Lower lobe of right lung (tissue), 2 donors: ENCODE measurements at places on chromosomes 1 and 21. TPM values are rescaled to one million over a fixed set of nuclear protein-coding genes. Genes with fewer than 3 reads are reported as not detected.

RIPPLY3 gene
- 0.44 TPM for total RNA-seq

PERM1 gene
- not detected for total RNA-seq

GJA5 gene
- 44.5 TPM for total RNA-seq

FCRL4 gene
- not detected for total RNA-seq

PTAFR gene
- 52.8 TPM for total RNA-seq

NHLH1 gene
- total RNA-seq = 0.15 TPM

RAD54L gene
- 1.7 TPM for total RNA-seq

C8A gene
- not detected for total RNA-seq

DNA sequence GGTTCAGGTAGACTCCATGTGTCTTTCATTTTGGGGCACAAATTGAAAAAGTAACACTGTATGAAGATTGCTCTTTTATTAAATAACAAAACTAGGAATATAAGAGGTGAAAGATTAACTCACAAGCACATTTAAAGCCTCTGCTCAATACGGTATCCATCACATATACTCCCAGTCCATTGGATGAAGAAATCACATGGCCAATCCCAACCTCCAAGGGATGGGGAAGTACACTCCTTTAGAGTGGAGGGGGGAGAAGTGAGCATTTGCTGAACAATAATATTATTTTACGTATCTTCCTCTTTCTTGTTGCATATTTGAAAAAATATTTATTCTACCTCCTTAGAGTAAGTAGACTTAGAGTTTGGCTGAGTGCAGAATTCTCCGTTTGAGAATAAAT, 316.5 kb downstream of the LMX1A start:
- no peak overlapping the region for H3K27ac ChIP-seq
- no peaks in the 10 kb centered on the region for H3K4me1 ChIP-seq
- no peak for DNase-seq

DNA sequence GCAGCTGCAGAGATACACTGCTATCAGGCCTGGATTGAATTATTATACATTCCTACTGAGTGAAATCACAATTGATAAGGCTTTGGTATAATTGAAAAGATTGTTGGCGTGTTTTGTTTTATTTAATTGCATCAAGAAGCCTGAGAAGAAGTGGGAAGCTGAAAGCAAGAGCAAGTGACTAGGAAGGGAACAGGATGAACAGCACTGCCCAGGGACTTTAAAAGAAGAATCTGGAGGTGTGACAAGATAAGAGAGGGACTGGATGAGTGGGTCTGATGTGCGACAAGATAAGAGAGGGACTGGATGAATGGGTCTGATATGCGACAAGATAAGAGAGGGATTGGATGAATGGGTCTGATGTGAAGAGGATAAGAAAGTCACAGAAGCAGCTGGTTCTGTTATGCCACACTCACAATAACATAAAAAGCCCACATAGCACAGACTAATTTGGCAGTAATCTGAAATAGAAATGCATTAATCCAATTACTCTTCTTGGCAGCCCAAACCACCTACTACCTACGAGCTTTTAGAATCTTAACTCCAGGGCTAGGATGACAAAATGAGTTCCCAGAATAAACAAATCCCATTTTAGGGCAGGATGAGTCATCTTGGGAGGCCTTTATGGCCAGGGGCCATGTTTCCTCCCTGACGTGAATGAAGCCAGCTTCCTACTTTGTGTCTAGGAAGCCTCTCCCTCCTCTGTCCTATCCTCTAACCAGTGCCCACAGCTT, 129.7 kb downstream of the DUSP10 start:
- H3K27ac ChIP-seq = no peak overlapping the region
- DNase-seq = no peak
- H3K4me1 ChIP-seq = peaks cover 12% of the 10 kb centered on the region

- DNase-seq = no peak
- no peaks in the 10 kb centered on the region for H3K4me1 ChIP-seq
- H3K4me3 ChIP-seq = no peak overlapping the region
- no peaks in the 10 kb centered on the region for H3K27me3 ChIP-seq
Measured at GRCh38 chr21:44614161-44614631, 2.3 kb downstream of the KRTAP10-8 start.

GRCh38 chr1:38047603-38048141, 1.1 kb upstream of the POU3F1 start:
- H3K27me3 ChIP-seq = peaks cover 47% of the 10 kb centered on the region
- H3K4me1 ChIP-seq = peaks cover 28% of the 10 kb centered on the region
- H3K27ac ChIP-seq = no peak overlapping the region
- H3K36me3 ChIP-seq = no peaks in the 10 kb centered on the region

DNA sequence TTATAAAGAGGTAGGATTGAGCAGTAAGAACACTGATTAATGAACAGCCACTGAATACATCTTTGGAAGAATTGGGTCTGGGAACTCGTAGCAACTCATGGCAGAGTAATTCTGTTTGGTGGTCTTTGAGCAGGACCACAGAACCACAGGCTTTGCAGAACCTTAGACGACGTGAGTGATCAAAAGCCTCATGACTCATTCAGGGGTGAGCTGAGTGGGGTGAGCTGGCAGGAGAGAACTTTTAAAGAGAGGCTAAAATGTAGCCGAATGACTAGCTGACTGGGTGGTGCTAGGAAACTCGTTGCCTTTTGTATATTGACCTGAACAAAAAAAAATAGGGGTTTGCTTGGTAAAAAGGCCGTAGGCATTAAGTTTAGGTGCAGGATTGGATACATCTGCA, 313.8 kb downstream of the TGFB2 start:
- no peaks in the 10 kb centered on the region for H3K27me3 ChIP-seq
- no peaks in the 10 kb centered on the region for H3K36me3 ChIP-seq
- H3K4me3 ChIP-seq = no peak overlapping the region
- H3K4me1 ChIP-seq = no peaks in the 10 kb centered on the region
- H3K27ac ChIP-seq = no peak overlapping the region

DNA sequence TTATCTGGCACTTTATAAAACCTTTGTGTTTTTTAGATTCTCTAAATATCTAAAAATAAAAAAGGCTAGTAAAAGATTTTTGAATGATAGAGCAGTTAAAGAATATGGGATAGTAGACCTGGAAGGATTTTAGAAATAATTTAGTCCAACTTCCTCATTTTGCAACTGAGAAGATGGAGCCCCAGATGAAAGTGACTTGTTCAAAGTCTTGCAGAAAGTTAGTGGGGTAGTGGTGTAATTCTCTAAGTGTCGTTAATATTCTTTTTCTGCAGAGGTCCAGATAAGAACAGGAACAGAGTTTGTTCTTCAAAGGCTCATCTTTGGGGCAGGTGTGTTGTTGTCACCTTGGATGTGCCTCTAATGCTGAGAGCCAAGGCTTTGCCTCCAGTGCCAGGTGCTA, 159.5 kb downstream of the DISC1 start:
- no peaks in the 10 kb centered on the region for H3K36me3 ChIP-seq
- no peak for DNase-seq
- H3K27ac ChIP-seq = no peak overlapping the region

- H3K4me1 ChIP-seq = no peaks in the 10 kb centered on the region
- no peaks in the 10 kb centered on the region for H3K36me3 ChIP-seq
- DNase-seq = no peak
- H3K4me3 ChIP-seq = no peak overlapping the region
- H3K27ac ChIP-seq = no peak overlapping the region
Measured at GRCh38 chr1:231487019-231487418, 41.5 kb upstream of the TSNAX start.

GRCh38 chr1:58434181-58434580, 112.3 kb downstream of the OMA1 start:
- no peak overlapping the region for H3K4me3 ChIP-seq
- H3K27ac ChIP-seq = no peak overlapping the region
- H3K36me3 ChIP-seq = no peaks in the 10 kb centered on the region
- no peak for DNase-seq
- H3K4me1 ChIP-seq = no peaks in the 10 kb centered on the region

GRCh38 chr1:100353988-100354387, 1.7 kb downstream of the CDC14A start:
- H3K4me3 ChIP-seq = peak overlapping the region; percentile 77
- peaks cover 41% of the 10 kb centered on the region for H3K4me1 ChIP-seq
- no peak for DNase-seq
- no peaks in the 10 kb centered on the region for H3K36me3 ChIP-seq

GRCh38 chr21:29320031-29320430, 21.3 kb downstream of the BACH1 start:
- no peak overlapping the region for H3K27ac ChIP-seq
- peaks cover 27% of the 10 kb centered on the region for H3K36me3 ChIP-seq
- peaks cover 54% of the 10 kb centered on the region for H3K4me1 ChIP-seq
- H3K27me3 ChIP-seq = no peaks in the 10 kb centered on the region
- H3K4me3 ChIP-seq = no peak overlapping the region

DNA sequence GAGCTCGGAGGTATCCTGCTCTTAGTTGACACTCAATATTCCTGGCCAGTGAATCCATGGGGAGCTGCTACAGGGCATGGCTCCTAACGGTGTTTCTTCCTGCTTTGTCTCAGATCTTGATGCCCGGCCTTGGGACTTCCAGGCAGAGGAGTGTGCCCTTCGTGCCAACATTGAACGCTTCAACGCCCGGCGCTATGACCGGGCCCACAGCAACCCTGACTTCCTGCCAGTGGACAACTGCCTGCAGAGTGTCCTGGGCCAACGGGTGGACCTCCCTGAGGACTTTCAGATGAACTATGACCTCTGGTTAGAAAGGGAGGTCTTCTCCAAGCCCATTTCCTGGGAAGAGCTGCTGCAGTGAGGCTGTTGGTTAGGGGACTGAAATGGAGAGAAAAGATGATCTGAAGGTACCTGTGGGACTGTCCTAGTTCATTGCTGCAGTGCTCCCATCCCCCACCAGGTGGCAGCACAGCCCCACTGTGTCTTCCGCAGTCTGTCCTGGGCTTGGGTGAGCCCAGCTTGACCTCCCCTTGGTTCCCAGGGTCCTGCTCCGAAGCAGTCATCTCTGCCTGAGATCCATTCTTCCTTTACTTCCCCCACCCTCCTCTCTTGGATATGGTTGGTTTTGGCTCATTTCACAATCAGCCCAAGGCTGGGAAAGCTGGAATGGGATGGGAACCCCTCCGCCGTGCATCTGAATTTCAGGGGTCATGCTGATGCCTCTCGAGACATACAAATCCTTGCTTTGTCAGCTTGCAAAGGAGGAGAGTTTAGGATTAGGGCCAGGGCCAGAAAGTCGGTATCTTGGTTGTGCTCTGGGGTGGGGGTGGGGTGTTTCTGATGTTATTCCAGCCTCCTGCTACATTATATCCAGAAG, 16.7 kb downstream of the ALX3 start:
- no peak overlapping the region for H3K4me3 ChIP-seq
- H3K4me1 ChIP-seq = peaks cover 15% of the 10 kb centered on the region
- peak; percentile 75 for DNase-seq
- H3K36me3 ChIP-seq = peaks cover 100% of the 10 kb centered on the region

DNA sequence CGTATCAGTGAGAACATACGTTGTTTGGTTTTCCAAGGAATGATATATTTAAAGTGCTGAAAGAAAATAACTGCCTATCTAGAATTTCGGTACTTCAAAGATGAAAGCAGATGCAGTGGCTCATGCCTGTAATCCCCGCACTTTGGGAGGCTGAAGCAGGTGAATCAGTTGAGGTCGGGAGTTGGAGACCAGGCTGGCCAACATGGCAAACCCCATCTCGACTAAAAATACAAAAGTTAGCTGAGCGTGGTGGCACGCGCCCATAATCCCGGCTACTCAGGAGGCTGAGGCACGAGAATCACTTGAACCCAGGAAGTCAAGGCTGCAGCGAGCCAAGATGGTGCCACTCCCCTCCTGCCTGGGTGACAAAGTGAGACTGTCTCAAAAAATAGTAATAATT, 16.4 kb downstream of the CD244 start:
- no peaks in the 10 kb centered on the region for H3K4me1 ChIP-seq
- DNase-seq = no peak
- no peak overlapping the region for H3K4me3 ChIP-seq
- no peaks in the 10 kb centered on the region for H3K27me3 ChIP-seq

DNA sequence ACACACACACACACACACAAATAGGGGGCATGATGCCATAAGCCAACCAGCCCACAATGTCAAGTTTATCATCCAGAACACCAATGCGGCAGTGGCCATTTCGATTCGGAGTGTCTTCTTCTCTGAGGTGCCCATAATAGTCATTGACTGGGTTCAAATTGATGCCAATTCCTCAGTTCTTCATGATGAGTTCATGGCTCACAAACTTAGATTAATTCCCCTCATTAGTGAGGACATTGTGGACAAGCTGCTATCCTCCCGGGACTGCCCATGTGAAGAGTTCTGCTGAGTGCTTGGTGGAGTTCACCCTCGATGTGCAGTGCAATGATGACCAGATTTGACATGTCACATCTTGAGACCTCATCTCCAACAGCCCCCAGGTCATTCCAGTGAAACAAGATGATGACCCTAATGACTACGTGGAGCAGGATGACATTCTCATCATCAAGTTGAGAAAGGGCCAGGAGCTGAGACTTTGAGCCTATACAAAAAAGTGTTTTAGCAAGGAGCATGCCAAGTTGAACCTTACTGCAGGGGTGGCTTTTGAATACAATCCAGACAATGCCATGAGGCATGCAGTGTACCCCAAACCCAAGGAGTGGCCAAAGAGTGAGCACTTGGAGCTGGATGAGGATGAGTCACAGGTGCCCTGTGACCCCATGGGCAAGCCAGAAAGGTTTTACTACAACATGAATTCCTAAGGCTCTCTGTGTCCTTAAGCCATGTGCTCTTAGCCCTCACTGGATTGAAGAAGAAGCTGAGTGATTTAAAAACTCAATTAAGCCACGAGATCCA, 211.6 kb upstream of the SAMSN1 start:
- H3K4me1 ChIP-seq = no peaks in the 10 kb centered on the region
- DNase-seq = no peak
- no peaks in the 10 kb centered on the region for H3K36me3 ChIP-seq

- no peak overlapping the region for H3K27ac ChIP-seq
- no peaks in the 10 kb centered on the region for H3K36me3 ChIP-seq
- H3K27me3 ChIP-seq = no peaks in the 10 kb centered on the region
- H3K4me3 ChIP-seq = no peak overlapping the region
- DNase-seq = no peak
Measured at GRCh38 chr1:164983023-164983650, 373.4 kb downstream of the LMX1A start.
